Naive thymus-derived CD8-positive, alpha-beta T cell (primary cell): ENCODE measurements at places on chromosomes 7 and 10.

- no peak for DNase-seq
- H3K4me3 ChIP-seq, result no peak overlapping the region
- no peaks in the 10 kb centered on the region for H3K4me1 ChIP-seq
- no peak overlapping the region for H3K27ac ChIP-seq
Observed at GRCh38 chr7:128922496-128923410, 12.2 kb upstream of the KCP start.

- DNase-seq, result no peak
- no peaks in the 10 kb centered on the region for H3K4me1 ChIP-seq
- H3K27me3 ChIP-seq, result no peaks in the 10 kb centered on the region
Observed at GRCh38 chr7:119935418-119936025, 337.5 kb upstream of the KCND2 start.

- DNase-seq, result no peak
- H3K27ac ChIP-seq, result no peak overlapping the region
- H3K36me3 ChIP-seq, result no peaks in the 10 kb centered on the region
Observed at GRCh38 chr10:76463111-76463510, 1031.7 kb downstream of the LRMDA start.

GRCh38 chr7:158129037-158130022, 458.3 kb downstream of the PTPRN2 start:
- no peak overlapping the region for H3K27ac ChIP-seq
- DNase-seq, result no peak
- H3K4me1 ChIP-seq, result no peaks in the 10 kb centered on the region
- no peaks in the 10 kb centered on the region for H3K36me3 ChIP-seq

DNA sequence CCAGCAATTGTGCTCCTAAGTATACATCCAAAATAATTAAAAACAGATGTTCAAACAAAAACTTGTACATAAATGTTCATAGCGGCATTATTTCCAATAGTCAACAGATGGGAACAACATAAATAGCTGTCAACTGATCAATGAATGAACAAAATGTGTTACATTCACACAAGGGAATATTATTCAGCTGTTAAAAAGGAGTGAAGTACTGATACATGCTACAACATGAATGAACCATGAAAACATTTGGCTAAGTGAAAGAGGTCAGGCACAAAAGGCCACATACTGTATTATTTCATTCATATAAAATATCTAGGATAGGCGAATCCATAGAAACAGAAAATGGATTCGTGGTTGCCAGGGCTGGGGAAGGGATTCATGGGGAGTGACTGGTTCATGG, 109.1 kb downstream of the CDH23 start:
- no peak overlapping the region for H3K4me3 ChIP-seq
- no peak overlapping the region for H3K27ac ChIP-seq
- peaks cover 4% of the 10 kb centered on the region for H3K27me3 ChIP-seq

- H3K36me3 ChIP-seq, result no peaks in the 10 kb centered on the region
- peaks cover 2% of the 10 kb centered on the region for H3K4me1 ChIP-seq
- H3K27ac ChIP-seq, result no peak overlapping the region
- no peak for DNase-seq
- no peak overlapping the region for H3K4me3 ChIP-seq
Observed at GRCh38 chr7:24721481-24722001, 35.7 kb downstream of the GSDME start.

- no peak overlapping the region for H3K27ac ChIP-seq
- peaks cover 12% of the 10 kb centered on the region for H3K4me1 ChIP-seq
- no peak overlapping the region for H3K4me3 ChIP-seq
- DNase-seq, result no peak
- H3K27me3 ChIP-seq, result peaks cover 40% of the 10 kb centered on the region
Observed at GRCh38 chr10:132940791-132941465, 1.4 kb downstream of the CFAP46 start.

DNA sequence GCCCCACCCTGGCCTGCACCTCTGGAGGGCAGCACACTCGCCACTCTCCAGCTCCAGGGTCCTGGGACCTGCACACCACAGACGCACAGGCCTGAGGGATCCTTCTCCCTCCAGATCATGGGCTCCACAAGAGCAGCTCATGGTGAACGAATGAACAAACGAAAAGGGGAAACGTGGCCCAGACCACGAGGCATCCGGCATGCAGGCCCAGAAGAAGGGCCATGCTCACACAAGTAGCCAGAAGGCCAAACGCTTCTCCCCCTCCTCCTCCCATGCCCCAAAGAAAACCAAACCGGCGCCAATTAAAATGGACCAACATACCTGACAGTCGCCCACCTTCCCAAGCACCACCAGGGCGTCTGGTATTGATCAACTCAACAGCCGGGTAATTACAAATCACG, 30.4 kb downstream of the MAD1L1 start:
- DNase-seq, result no peak
- H3K4me1 ChIP-seq, result no peaks in the 10 kb centered on the region
- H3K27ac ChIP-seq, result no peak overlapping the region
- no peak overlapping the region for H3K4me3 ChIP-seq
- no peaks in the 10 kb centered on the region for H3K27me3 ChIP-seq
- H3K36me3 ChIP-seq, result no peaks in the 10 kb centered on the region

DNA sequence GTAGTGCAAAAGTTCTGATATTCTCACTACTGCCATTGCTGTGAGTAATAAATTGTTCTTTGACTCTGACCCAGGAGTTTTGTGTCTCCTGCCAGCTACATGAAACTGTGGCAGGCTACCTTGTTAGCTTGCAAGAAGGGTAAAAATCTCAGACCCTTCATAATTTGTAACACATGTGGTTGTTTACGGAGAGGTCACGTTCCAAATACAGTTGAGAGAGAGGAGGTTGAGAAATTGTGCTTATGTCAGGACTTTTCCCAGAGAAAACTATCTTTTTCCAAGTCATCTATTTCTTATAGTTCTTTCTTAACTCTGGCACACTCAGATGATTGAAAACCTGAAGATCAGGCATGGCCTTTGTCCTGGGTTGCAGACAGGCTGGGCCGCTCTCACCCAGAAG, 114.4 kb upstream of the SVIL start:
- no peak overlapping the region for H3K4me3 ChIP-seq
- H3K27ac ChIP-seq, result no peak overlapping the region

DNA sequence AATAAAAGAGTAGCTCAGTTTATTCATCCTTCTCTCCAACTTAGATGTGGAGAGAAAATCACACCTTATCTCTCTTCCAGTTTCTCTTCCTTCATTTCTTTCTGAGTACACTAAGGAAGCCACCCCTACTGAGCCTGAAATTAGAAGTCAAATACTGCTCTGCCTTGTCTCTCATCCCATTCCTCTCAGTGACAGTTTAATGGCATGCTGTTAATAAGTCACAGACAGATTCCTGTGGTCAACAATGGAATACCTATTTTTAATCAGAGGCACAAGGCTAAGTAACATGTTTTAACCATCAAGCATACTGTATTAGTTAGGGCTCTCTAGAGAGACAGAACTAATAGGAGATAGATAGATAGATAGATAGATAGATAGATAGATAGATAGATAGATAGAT, 253.2 kb downstream of the HTR7 start:
- no peaks in the 10 kb centered on the region for H3K4me1 ChIP-seq
- H3K4me3 ChIP-seq, result no peak overlapping the region
- H3K27ac ChIP-seq, result no peak overlapping the region

DNA sequence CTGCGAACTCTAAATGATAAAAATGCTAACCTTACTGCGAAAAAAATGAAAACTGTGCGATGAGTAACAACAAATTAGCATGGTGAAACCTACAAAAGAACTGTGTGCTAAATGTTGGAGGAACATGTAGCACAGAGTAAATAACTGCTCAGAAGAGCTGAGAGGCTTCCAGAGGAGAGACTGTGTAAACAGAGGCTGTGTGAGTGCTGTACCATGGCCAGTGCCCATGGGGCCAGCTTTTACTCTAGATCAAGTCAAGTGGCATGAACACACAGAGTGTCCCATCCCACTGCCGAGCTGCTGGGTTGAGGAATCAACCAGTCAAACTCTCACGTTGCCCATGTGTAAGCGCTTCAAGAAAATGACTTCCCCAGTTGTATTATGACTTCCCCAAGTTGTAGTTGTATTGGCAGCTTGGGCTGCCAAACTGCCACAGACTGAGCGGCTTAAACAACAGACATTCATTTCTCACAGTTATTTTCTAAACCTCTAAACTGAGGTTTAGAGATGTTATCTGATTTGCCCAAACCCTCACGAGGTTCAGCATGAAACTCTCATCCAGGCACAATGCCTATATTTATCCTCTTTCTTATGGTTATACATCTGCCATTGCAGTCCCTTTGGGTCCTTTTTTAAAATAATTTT, 270.7 kb downstream of the ABCA13 start:
- H3K27me3 ChIP-seq, result peaks cover 7% of the 10 kb centered on the region
- no peak overlapping the region for H3K27ac ChIP-seq
- no peak for DNase-seq
- no peaks in the 10 kb centered on the region for H3K36me3 ChIP-seq

DNA sequence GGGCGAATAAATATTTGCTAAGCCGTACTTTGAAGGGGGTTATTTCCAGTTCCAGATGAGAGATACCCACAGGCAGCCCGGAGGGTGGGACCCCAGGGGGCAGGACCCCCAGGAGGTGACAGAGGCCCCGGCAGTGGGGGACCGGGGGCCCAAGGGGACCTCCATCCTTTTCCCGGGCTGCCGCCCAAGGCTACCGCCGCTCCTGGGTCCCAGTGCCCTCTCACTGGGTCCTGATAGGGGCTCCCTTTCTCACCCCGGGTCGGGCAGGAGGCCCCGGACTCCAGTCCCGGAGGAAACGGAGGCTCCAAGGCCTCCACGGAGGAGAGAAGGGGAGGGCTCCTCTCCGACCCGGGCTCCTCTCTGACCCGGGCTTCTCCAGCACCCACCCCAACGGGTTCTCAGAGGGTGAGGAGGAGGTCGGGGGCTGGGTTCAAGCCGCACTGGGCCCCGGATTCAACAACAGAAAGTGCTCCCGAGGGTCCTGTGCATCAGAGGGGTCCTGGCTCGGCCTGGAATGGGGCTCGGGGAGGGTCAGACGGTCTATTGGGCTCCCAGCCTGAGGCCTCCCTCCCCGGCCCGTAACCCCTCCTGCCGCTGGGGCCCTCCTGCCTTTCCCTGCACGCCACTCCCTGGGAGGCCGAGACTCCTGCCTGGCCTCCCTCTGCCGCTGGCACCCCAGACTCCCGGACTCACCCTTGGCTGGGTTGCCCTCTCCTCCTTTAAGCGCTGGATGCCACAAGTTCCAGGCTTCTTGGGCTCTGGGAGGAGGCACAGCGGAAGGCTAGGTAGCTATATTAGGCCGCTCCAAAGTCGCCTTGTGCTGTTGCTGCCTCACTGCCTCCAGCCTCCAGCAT, 62.5 kb downstream of the ZNF37A start:
- no peak for DNase-seq
- H3K4me1 ChIP-seq, result no peaks in the 10 kb centered on the region
- no peak overlapping the region for H3K4me3 ChIP-seq
- H3K27me3 ChIP-seq, result peaks cover 1% of the 10 kb centered on the region

- no peaks in the 10 kb centered on the region for H3K4me1 ChIP-seq
- DNase-seq, result no peak
- no peaks in the 10 kb centered on the region for H3K36me3 ChIP-seq
- no peak overlapping the region for H3K4me3 ChIP-seq
Observed at GRCh38 chr10:121615435-121615793, 17.2 kb upstream of the FGFR2 start.

- peaks cover 30% of the 10 kb centered on the region for H3K27me3 ChIP-seq
- no peak overlapping the region for H3K27ac ChIP-seq
- H3K4me3 ChIP-seq, result peak overlapping the region; percentile 64
- H3K4me1 ChIP-seq, result peaks cover 18% of the 10 kb centered on the region
- no peaks in the 10 kb centered on the region for H3K36me3 ChIP-seq
Observed at GRCh38 chr7:91264924-91265681, 870 bp downstream of the FZD1 start.

DNA sequence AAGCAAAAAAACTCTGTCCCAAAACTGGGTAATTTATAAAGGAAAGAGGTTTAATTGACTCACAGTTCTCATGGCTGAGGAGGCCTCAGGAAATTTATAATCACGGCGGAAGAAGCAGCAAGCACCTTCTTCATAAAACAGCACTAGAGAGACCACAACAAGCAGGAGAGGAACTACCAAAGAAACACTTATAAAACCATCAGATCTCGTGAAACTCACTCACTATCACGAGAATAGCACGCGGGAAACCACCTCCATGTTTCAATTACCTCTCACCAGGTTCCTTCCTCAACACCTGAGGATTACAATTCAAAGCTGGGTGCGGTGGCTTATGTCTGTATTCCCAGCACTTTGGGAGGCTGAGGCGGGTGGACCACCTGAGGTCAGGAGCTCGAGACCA, 48.5 kb downstream of the PDIA4 start:
- peaks cover 43% of the 10 kb centered on the region for H3K4me1 ChIP-seq
- DNase-seq, result peak; percentile 38
- H3K4me3 ChIP-seq, result peak overlapping the region; percentile 54

GRCh38 chr7:90657481-90657880, 61.4 kb downstream of the CDK14 start:
- H3K36me3 ChIP-seq, result no peaks in the 10 kb centered on the region
- H3K4me1 ChIP-seq, result no peaks in the 10 kb centered on the region
- no peak overlapping the region for H3K27ac ChIP-seq
- H3K4me3 ChIP-seq, result no peak overlapping the region

DNA sequence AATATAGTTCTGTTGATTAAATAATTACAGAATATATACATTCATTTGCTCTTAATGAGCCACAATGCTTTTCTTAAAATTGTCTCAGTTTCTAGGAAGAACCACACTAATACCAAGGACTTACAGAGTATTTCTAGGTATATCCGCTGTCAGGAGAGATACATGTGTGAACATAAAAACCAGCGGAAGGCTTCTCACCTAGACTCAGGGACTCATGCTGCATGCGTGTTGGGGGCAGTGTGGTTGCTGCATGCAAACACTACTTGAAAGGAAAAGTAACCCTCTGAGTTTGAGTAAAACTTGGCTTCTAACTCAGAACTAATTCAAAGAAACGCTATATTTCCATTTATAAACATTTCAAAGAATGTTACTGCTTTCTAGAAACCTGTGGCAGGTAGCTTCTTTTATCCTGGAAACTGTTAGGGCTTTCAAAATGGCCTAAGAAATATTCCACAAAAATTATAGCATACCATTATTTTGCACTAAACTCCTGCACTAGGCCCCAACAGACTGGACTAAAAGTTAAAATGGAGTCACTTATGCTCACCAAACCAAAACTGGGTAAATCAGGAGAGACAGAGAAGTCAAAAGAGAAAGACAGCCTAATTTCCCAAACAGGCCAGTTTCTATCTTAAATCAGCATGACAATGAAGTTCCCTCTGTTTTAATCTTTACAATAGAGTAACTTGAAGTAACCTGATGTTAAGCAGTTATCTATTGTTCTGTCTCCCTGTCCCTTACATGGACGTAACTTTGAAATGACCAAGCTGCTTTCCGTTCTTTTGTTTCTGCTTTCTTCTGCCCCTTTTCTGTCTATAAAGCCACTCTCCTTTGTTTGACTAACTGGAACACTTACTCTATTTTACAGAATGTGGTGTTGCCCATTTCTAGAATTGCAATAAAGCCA, 95.2 kb upstream of the FAM133B start:
- H3K36me3 ChIP-seq, result no peaks in the 10 kb centered on the region
- DNase-seq, result peak; percentile 45
- peaks cover 31% of the 10 kb centered on the region for H3K4me1 ChIP-seq

DNA sequence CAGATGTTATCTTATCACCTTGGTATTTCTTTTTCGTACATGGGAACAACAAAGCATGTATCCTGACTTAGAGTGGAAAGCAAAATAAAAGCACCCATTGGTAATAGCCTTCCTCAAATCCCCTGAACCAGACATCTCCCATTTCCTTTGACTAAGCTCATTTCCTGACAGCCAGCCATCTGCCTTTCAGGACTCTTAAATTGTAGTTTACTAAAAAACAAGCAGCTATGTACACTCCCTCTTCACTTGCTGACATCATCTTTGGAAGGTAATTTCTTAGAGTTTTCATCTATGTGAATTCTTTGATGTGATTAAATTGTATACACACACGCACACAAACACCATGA, 40.7 kb downstream of the ARL4A start:
- no peak overlapping the region for H3K4me3 ChIP-seq
- DNase-seq, result no peak
- no peaks in the 10 kb centered on the region for H3K27me3 ChIP-seq
- H3K4me1 ChIP-seq, result peaks cover 15% of the 10 kb centered on the region
- H3K27ac ChIP-seq, result no peak overlapping the region
